ENCODE measurements at places on chromosomes 12 and 14.
A peak's percentile ranks its signal among the peaks of the same experiment; 100 is the strongest.

DNA sequence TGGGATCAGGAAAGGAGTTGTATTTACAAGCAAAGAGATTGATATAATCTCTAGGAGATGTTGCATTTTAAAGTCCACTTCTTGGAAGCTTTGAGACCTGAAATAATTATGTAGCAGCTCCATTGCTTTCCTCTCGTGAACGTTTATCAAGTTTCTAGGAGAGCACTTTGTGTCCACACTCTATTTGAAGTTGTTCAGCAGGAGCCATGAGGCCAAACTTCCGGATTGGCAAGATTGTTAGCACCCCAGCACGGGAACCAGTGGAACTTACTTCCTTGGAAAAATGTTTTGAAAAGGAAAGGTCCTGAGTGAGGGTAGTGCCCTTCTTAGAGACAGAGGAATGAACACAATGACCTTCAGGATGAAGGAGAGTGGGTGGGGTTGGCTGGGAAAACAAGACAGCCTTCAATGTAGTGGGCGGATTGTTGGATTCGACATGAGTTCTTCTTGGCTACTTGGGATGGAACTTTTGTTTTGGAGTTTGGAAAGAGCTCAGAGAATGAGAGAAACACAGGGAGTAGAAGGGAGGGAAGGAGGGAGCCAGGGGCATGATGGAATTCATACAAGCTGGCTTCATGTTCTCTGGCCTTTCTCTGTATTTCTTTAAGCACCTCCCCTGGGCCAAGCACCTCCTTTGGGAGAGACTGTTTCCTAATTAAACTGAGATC is 23.8 kb upstream of the CISTR start:
- no peak for DNase-seq

DNA sequence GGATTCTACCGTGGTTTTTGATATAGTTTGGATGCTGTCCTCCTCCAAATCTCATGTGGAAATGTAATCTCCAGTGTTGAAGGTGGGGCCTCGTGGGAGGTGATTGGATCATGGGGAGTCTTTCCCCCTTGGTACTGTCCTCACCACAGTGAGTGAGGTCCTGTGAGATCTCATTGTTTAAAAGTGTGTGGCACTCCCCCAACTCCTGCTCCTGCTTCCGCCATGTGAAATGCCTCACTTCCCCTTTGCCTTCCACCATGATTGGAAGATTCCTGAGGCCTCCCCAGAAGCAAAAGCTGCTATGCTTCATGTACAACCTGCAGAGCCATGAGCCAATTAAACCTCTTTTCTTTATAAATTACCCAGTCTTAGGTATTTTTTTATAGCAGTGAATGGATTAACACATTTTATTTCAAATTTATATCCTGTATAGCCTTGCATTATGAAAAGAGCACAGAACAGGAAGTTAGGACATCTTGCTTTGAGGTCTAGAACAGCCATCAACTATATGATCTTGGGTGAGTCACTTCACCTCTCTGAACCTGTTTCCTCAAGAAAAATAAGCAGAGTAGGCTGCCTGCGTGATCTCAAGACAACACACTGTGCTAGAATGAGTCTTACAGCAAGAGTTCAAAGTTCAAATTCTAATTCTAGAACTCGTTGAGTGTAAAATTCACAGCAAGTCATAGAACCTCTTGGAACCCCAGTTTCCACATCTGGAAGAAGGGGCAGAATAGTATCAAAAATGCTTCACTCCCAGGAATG is 160.9 kb upstream of the EEA1 start:
- DNase-seq = peak; percentile 19

DNA sequence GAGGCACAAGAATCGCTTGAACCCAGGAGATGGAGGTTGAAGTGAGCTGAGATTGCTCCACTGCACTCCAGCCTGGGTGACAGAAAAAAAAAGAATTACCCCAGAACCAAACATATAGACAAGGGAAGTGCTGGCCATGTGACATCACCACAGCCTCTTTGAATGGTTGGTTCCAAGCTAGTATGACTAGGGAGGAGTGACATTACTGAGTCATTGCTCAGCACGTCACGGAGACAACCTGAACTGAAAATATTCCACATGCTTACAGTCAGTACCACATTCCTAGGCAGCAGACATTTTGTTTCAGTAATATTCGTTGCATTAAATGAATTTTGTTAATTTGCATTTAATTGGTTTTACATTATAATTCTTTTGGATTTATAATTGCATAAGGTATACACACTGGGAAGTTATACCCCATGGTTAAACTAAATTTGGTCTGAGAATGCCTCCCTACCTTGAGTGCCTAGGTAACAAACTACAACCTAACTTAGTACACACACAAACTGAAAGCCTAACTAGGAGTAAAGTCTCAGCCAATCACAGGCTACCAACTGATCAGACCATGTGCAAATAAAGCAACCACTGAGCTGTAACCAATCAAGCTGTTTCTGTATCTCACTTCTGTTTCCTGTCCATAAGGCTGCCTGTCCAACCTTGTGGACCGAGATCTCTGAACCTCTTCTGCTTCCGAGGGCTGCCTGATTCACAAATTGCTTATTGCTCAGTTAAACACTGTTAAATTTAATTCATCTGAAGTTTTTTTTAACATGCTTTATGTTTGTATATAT is 164.4 kb downstream of the CAND1 start:
- no peak for DNase-seq

- no peak for DNase-seq
These were observed 819.2 kb downstream of the FSCB start for GRCh38 chr14:43687921-43688320.

DNA sequence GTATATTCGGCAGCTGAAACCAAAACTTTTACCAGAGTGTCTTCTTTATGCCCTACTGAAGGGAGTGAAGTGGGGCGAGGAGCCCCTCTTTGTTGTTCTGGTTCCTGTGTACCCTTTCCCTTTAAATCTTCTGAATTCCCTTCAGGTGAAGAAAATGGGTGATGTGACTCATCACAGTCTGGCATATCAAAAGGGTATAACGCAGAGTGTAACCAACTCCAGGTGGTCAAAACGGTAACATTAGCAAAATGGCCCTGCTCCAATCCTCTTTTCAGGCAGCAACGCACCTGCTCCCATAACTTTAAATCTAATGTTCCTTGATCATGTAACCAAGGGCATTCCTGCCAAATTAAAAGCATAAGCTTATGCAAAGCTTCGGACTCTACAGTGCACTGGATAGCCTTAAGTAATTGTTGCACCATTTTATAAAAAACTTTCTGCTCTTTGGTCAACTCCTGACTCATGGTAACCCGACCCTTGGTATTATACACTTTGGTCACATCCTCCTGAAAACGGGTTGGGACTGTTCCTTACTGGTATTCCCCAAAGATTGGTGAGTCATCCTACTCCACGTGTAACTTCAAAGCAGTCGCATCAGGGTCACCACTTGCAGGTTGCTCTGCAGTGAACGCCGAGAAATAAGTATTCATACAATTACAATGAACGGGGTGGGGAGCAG is 83.1 kb downstream of the KCNMB4 start:
- DNase-seq = no peak

GRCh38 chr14:49687942-49688700 is at the start of gene POLE2:
Gene POLE2, minus strand, starts transcription at chr14:49688214. Its CDS starts 11 bp downstream, at chr14:49688203.
- peak; percentile 81 for DNase-seq

- DNase-seq = no peak
These were observed 12.2 kb downstream of the RIMBP2 start for GRCh38 chr12:130703733-130704375.

- no peak for DNase-seq
These were observed 133.4 kb downstream of the KICS2 start for GRCh38 chr12:64088431-64089349.

DNA sequence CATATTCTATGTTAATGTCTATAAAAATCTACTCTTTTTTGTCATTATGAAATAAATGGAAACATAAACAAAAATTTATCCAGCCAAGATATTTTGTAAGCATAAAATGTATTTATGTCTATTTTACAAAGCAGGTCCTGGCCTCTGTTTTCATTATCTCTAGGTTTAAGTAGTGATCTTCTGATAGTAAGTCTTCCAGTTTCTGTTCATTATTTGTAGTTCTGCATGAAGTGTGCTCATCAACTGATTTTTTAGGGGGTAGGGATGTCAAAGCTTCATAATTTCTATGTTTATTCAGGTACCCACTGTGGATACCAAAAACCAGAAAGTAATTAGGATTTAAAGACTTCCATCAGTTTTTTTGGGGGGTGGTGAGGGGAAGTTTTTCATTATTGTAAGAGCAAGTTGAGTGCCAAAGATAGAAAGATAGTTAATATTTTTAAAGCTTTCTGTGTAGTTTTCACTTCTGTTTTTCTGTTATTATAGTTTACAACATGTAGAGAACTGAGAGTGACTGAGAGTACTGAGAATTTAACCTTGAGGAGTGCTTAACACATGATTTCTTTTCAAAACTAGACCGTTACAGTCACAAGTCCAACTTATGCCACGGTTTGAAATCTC is 30.6 kb upstream of the LMO3 start:
- DNase-seq = no peak

GRCh38 chr12:30570211-30570890 is 125.3 kb downstream of the IPO8 start:
- DNase-seq = no peak

DNA sequence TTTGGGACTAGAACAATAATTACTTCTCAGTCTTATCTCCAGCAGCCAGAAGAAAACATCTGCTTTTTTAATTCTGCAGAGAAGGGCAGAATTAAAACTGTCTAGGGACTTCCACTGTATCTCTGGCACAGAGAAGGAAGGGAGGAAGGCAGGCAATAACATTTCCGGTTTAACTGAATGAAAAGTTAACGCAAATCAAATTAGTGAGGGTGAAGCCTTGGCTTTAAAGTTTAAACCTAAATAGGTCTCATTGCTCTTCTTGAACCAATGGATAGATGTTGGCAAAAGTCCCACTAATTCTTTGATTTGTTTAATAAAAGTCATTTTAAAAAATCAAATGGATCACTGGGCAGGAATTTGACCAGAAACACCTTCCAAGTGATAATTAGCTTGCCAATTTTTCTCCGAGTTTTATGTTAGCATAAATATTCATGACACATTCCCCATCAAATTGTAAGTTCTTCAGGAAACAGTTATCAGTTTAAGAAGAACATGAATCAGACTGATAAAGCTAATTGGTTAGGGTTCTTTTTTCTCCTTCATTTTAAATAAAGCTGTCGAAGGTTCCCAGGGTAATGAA is 181.9 kb downstream of the SLC15A5 start:
- DNase-seq = no peak

- no peak for DNase-seq
These were observed 15.2 kb downstream of the RFX4 start for GRCh38 chr12:106598003-106598402.

DNA sequence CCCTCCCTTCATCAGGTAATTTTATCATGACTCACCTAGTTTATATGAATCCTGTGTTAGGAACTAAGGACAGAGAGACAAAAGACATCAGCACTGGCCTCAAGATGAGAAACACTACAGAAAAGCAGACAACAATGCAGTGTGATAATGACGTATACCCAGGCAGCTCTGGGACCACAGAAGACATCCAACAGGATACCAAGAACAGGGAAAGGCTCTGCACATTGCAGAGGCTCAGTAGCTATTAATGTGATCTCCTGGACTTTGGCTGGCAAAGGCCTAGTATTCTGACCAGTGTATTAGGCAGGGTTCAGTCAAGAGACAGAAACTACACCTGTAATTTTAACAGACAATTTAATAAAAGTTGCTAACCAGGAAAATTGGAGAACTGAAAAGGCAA is 39.7 kb downstream of the CDK17 start:
- DNase-seq = no peak

- DNase-seq = no peak
These were observed 6.9 kb downstream of the FAM186B start for GRCh38 chr12:49598527-49598926.

- DNase-seq = no peak
These were observed 9.9 kb downstream of the SERPINA10 start for GRCh38 chr14:94282991-94283723.

- peak; percentile 81 for DNase-seq
These were observed at the start of gene CD4 for GRCh38 chr12:6788972-6789924. Gene CD4, plus strand, starts transcription at chr12:6789528. Its CDS starts 10,611 bp downstream, at chr12:6800139.

DNA sequence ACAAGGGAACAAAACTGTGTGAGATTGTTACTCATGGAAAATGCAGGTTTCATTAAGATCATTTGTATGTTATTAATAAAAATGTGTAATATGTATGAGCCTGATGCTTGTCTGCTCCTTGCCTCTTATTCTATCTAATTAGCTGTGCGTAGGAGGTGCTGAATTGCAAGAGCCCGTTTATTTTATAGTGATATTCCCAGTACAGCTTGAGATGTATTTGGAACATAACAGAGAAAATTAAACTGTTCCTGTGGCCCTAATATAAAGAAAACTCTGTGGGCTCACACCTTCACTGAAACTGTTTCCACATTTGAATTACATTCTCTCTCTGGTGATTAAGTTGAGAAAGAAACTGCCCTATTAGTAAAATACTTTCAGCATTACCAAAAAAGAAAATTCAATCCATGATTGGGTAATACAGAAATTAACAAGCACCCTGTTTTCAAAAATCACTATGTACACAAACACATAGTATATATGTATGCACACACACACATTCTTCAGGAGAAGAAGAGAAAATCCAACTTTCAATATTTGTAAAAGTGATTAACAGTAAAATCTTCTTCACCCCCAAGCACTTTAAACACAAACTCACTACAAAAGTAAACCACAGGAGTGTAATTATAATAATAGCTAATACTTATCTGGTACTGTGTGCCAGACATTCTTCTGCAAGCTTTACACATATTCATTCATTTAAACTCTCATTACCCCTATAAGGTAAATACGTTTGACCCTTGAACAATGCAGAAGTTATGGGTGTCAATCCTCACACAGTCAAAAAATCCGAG is 233.2 kb downstream of the PHLDA1 start:
- DNase-seq = no peak

GRCh38 chr14:93975791-93976476 is 436 bp downstream of the ASB2 start:
- peak; percentile 64 for DNase-seq

DNA sequence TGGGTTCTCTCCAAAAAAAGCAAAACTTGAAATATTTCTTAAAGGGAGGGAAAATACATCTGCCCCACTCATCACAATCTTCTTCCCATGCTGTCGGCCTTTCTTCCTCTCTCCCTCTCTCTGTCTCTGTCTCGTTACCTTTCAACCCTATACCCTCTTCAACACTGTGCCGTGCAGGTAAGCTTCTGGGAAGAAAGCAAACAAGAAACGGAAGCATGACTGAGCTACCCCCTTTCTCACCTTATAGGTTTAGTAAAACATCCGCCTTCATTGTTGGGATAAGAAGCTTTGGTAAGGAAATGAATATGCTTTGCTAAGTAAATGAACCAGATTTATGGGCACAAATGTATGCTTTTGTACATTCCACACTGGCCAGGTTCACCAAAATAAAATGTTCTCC is 63.0 kb downstream of the TMEM30B start:
- DNase-seq = no peak

Measured in stimulated activated CD4-positive, alpha-beta T cell treated with anti-CD3 and anti-CD28 coated beads, Interleukin-4, amount 100 ng/mL, for 24 hours (primary cell).